ENCODE measurements at places on chromosomes 7 and 10.

- DNase-seq, result no peak
Observed at GRCh38 chr10:119821182-119821581, 51.5 kb downstream of the MCMBP start.

- DNase-seq, result no peak
Observed at GRCh38 chr10:132981173-132981555, 38.8 kb upstream of the CFAP46 start.

DNA sequence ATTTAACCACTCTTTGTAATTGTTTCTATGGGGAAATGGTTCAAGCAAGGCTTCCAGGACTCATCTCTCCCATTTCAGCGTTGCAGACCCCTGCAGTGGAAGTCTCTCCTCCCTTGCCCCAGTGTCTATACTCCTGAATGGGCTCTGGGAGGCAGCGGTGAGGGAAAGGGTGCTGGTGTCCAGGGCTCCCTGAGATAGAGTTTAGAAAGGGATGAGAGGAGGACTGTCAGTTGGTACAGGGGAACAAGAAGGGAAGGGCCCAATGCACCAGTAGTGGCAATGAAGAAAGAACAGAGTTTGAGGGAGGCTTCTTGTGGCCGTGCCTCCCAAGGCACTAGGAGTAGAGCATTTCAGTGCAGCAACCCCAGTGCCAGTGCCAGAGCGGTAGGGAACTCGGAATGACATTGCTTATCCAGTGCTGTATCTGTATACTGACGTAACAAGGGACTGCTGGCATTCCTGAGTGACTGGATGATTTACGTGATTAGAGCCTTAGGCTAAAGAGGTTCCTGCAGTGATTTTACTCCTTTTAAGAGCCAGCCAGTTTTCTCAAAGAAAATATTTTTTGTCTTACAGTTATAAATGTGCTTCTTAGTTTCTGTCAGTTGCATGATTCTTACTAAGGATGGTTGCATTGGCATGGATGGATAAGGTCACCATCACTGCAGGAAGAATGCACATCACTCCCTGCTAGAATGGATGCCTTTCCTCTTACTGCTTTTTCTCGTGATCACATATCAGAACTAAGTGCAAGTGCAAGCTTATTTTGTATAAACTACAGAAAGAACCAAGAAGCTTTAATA lies 28.0 kb downstream of the PRPF18 start:
- no peak for DNase-seq

- no peak for DNase-seq
Observed at GRCh38 chr7:8228766-8229674, 32.9 kb downstream of the ICA1 start.

GRCh38 chr7:150403376-150404171 lies 24.4 kb downstream of the ZNF775 start:
- no peak for DNase-seq

DNA sequence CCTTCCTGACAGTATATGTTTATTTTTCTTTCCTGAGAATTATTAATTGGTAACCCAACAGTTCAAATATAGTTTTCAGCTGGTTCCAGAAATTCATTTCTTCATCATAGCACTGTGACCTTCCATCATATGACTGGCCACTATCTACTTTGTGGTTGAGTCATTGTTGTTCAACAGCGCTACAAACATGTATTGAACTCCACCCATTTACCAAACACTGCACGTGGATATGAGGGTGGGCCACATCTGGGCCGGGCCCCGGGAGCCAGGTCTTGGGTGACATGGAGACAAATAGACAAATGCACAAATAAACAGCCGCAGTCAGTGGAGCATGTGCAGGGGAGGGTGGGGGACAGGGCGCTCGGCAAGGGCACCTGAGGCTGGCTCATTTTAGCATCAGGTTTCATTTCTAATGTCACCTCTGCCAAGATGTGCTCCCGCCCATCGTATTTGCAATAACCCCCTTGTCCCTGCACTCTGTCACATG lies 24.0 kb upstream of the EEPD1 start:
- DNase-seq, result peak; percentile 34
